ENCODE measurements at places on chromosomes 2 and 18.

DNA sequence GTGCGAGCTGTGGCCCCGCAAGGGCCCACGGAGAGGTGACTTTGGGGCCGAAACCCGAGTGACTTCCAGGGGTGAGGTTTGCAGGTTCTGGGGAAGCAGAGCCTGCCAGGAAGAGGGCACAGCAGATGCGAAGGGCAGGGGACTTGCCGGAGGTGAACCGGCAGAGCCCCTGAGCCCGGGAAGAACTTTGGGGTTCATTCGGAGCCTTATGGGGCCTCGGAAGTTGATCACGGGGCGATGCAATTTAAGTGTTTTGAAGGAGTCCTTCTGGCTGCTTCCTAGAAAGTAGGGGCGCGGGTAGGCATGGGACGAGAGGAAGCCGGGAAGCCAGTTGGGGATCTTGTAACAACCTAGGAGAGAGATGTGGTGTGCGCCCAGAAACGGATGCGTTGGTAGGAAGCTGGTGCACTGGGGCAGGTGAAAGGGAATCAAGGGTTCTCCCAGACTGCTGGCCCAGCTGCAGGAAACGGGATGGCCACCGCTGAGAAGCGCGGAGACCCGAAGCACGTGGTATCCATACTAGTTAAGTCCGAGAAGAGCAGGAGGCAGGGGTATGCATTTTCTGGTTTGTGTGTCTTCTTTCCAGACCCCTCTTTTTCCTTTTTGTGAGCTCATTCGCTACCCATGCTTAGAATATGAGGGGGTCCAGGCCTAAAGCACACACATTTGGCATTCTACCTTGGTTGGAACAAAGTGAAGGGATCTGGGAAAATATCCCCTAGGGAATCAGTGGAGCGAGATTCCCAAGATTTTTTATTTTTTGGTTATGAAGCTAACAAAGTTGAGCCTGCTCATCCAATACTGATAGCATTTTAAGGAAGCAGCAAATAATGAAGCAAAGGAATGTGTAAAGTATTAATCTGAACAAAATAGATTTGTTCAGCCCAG, 758 bp downstream of the SCLY start:
- peak; percentile 38 for DNase-seq

DNA sequence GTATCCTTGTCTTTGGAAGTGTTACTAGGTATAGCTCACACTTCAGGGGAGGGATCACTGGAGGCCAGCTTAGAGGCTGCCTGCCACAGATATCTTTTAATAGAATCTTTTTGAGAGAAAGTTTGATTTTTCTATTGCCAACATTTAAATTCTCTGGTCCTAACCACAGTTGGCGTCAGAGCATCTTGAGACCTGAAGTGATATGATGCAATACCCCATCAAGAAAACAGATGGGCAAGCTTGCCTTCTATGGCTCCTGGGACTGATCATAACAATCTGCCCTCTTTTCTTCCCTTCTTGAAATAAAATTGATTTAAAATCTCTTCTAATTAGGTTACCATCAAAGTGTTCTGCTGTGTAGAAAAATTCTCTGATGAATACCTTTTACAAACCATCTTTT, 105.5 kb upstream of the ACKR3 start:
- DNase-seq: no peak

GRCh38 chr2:162037886-162038285, 36.1 kb downstream of the DPP4 start:
- DNase-seq: no peak

- DNase-seq: no peak
Observed at GRCh38 chr2:148459377-148459778, 185.2 kb upstream of the EPC2 start.

- peak; percentile 16 for DNase-seq
Observed at GRCh38 chr2:119429225-119429981, 2.3 kb upstream of the TMEM37 start.

- no peak for DNase-seq
Observed at GRCh38 chr2:15620857-15621471, 29.3 kb downstream of the DDX1 start.

DNA sequence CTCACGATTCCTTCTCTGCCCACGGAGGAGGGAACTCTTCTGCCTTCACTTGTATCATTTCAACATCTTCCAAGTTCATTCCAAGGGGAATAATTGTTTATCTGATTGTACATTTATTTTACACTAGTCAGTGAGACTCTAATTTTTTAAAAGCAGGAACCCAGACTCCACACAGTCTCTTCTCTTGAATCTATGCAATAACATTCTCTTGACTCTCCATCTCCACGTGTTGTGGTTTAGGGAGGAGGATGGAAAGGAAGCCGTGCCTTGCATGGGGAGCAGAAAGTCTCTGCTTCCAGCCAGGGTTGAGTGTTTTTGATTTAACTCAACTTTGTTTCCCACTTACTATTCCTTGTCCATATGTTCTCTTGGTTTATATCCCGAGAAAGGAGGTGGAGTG, 131.1 kb upstream of the RIOK3 start:
- DNase-seq: no peak

DNA sequence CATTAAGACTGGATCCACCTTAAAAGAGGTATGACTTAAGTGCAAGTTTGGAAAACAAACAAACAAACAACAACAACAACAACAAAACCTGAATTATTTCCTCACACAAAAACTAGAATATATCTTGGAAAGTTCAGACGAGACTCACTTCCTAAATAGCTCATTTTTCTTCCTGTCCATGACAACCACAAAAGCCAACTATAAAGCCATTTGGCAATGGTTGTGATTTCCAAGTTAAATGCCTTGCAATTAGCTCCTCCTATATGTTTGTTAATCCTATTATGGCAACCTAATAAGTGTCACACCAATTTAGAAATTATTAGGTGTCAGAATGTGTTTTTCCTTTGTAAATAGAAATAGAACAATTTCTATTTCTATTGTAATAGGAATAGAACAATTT, 91.6 kb upstream of the ARL5A start:
- DNase-seq: no peak

DNA sequence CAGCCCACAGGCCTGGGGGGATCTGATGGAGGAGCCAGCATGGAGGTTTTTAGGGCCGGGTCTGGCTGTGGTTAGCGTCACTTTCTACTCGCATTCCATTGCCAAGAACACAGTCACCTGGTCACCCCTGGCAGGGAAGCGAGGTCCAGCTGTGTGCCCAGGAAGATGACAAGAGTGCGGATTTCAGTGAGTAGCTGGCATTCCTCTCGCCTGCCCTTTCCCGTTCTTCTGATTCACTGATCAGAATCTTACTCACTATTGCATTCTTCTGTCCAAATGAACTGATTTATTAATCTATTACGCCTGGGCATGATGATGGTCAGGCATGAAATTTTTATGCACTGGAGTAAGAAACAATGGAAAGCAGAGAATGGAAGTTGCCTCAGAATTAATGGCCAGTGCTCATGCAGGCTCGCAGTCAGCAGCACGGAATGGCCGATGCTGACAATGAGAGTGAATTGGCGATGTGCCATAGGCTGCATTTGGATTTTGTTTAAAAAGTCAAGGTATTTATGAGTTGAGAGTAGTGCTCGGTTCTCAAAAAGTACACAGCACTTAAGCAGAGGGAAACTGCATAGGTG, 76.4 kb upstream of the MGAT5 start:
- peak; percentile 51 for DNase-seq

GRCh38 chr2:174153757-174154680, 94.3 kb downstream of the OLA1 start:
- peak; percentile 69 for DNase-seq

- DNase-seq: peak; percentile 77
Observed at GRCh38 chr2:72236445-72237067, 88.9 kb upstream of the CYP26B1 start.

GRCh38 chr2:165839610-165840009, 45.6 kb upstream of the GALNT3 start:
- DNase-seq: peak; percentile 36
